ENCODE measurements at places on chromosomes 7 and 10.
A peak's percentile ranks its signal among the peaks of the same experiment; 100 is the strongest.

DNA sequence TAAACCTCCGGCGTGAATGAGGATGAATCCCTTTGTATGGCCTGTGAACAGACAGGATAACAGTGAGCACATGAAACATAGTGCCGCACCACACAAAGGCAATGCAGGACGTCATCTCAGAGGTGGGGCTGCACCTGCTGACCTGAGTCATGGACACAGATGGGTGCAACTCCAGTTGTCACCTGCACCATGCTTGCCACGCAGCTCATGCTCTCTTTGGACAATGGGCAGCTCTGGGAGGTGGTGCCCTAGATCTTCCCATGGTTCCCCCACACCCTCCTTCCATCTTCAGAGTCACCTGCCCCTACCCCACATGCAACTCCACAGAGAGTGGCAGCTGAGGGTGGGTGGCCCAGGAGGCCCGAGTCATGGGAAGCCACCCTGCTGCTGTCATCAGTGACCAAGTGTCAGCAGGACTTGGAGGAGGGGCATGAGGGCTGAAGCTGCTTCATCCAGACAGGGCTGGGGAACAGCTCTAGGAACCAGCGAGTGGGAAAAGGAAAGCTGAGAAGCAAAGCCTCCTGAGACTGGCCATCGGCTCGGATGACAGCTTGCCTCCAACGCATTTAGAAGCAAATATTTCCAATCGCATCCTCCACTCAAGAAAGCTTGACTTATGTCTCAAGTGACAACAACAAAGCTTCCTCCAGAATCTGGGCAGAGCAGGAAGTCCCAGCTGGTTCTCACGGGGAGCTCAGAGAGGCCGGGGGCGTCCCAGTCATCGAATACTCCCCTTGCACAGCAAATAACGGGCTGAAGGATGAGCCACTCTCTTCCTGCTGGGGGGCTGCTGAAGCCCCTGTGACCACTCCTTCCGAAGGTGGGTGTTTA, 27.1 kb downstream of the VIPR2 start:
- peak; percentile 37 for DNase-seq

DNA sequence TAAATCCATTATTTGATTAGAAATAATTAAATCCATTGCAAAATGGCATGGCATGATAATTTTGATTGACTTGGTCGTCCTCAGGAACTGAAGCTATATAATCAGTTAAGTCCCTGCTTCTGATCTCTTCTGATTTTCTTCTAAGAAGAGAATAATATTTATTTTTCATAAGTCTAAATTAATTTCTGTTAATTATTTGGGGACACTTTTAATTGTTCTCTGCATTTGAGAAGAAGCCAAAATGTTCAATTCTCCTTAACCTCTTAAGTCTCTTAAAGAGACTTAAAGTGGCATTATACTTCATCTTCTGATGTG, 67.2 kb downstream of the CAV1 start:
- no peak for DNase-seq

DNA sequence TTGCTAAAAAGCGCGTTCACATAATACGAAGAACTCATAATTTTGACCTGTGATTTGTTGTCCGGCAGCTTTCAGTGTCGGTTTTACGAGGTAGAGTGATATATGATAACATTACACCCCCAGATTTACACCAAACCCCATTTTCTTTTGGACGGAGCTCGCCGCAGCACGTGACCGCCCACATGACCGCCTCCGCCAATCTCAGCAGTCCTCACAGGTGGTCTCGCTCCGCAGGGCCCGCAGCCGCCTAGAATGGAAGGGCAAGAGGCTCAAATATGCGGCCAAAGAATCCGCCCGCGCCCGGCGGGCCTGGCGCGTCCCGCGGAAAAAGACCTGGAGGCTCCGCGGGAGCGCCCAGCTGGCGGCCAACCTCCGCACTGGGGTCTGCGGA, at the start of gene HOXA7:
Gene HOXA7 (minus strand): TSS at position 168 of the 391 bp plus-strand sequence. CDS start 130 bp downstream, at position 38.
- no peak for DNase-seq

- DNase-seq, result no peak
Observed at GRCh38 chr10:93245779-93246178, 172.1 kb downstream of the CYP26A1 start.

GRCh38 chr10:117933036-117933435, 113.7 kb downstream of the RAB11FIP2 start:
- DNase-seq, result no peak

- DNase-seq, result no peak
Observed at GRCh38 chr7:102122026-102122425, 164.6 kb upstream of the SH2B2 start.

- no peak for DNase-seq
Observed at GRCh38 chr7:101031082-101031481, 11.2 kb downstream of the MUC17 start.

- no peak for DNase-seq
Observed at GRCh38 chr10:109393425-109393824, 529.9 kb downstream of the XPNPEP1 start.

GRCh38 chr10:8136736-8137135, 82.2 kb downstream of the GATA3 start:
- DNase-seq, result no peak

DNA sequence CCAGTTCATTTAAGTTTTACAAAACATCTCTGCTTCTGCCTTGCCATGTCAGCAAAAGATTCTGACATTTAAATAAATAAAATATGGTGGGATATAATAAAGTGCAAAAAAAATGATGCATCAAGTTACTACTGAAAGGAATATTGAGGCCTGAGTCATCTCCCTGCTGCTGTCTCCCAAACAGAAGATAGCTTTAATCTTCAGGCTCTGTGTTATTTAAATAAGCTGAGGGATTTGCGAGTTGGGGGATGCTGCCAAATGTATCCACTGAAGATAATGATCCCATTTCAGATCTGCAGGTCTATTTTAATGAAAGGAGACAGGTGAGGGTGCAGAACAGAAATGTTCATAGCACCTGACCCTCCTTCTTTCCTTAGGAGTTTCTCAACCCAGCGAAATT, 720.8 kb downstream of the AUTS2 start:
- DNase-seq, result no peak

- DNase-seq, result no peak
Observed at GRCh38 chr7:96624954-96625353, 84.7 kb downstream of the SEM1 start.

- DNase-seq, result no peak
Observed at GRCh38 chr10:15118615-15119014, 21.5 kb downstream of the RPP38 start.

DNA sequence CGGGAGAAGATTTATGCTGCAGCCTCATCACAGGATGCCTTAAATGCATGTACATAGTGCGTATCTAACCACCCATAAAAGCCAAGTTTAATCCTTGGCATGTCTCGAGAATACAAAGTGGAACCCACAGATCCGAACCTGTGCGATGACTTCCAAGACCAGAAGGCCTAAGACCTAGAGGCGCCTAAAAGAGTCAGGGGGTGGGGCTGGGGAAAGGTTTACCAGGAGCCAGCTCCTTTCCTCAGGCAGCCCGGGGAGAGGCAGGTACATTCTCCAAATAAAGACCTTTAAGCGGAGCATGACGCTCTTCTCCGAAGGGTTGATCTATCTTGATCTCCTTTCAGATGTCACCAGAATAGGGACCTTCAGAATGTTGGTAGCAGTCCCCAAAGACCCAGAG, 9.7 kb downstream of the SP8 start:
- no peak for DNase-seq

DNA sequence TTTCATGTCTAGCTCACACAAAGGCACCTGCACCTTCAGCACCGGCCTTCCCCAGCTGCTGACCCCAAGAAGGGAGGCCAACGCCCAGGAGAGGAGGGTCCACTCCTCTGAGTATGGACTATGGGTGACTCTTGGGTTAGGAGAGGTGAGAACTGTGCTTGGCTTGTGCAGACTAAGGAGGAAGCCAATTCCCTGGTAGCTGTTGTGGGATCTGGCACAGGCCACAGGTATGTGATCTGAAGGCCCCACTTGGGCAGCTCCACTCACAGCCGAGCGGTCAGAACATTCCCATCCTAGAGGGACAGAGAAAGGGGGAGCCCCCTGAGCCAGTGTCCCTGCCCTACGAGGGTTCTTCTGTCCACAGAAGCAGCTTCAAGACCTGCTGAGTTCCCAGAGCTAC, 52.8 kb upstream of the FIGNL1 start:
- no peak for DNase-seq

DNA sequence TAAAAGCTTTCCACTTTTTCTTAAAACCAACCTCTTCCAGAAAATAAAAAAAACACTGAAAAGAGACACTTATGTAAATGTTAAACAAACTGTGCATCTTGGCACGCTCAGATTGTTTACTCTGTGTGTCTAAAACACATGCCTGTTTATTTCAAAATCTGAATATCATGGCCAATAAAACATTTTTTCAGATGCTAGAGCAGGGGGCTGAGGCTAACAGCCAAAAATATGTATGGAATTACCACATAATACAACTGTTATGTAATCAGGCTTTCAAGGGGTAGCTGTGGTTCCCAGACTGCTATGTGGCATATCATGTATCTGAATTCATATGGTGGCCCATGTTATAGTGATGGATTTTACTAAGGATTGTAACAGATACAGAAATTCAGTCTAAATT, 130.4 kb downstream of the HIBADH start:
- no peak for DNase-seq

GRCh38 chr10:58843760-58844159, 331.1 kb downstream of the BICC1 start:
- DNase-seq, result no peak

DNA sequence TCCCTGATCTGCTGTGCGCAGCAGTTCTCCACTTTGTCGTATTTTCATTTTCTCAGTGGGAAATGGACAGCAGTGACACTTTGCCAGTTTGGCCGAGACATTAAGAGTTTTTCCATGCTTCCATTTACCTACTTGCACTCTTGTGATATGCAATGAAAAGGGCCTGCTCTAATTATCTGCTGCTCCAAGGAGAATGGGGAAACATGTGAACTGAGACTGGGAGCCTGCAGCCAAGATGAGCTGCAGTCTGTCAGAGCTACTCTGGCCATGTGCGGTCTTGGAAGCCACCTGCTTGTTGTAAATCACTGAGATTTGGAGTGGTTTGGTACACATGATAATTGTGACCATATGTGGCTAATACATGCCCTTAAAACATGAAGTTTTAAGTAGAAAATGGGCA, 586.6 kb upstream of the POT1 start:
- DNase-seq, result no peak

- DNase-seq, result no peak
Observed at GRCh38 chr10:100982916-100983830, 4.1 kb downstream of the MRPL43 start.

DNA sequence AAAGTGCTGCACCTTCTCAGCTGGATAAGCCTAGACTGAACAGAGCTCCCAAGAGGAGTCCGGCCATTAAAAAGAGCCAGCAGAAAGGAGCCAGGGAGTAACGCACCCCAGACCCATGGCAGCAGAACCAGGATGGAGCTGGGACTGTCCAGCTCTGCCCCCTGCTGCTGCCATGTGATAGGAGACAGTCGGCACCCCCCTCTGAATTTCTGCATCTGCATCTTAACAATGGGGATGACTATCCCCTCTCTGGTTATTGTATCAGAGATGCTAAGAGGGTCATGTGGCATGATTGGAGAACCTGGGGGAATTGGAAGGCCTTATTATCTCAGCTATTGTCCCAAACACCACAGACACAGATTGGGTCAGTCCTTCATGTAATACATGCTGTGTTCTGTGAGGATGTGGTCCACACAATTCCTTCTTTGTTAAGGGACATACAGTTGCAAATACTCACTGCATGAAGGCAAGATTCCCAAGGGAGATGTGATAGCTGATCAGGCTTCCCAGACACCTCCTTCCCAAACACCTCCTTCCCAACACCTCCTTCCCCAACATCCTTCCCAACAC, 29.3 kb downstream of the PLEKHS1 start:
- no peak for DNase-seq

DNA sequence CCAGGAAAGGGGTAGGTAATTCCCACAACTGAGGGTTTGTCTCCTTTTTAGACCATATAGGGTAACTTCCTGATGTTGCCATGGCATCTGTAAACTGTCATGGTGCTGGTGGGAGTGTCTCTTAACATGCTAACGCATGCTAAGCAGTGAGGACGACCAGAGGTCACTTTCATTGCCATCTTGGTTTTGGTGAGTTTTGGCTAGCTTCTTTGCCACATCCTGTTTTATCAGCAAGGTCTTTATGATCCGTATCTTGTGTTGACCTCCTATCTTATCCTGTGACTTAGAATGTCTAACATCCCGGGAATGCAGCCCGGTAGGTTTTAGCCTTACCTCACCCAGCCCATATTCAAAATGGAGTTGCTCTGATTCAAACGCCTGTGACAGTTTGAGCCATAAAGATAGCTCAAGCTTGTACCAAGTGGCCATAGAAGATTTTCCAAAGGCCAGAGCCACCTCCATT, 176.0 kb upstream of the NAMPT start:
- DNase-seq, result no peak

- DNase-seq, result no peak
Observed at GRCh38 chr10:93547522-93547921, 18.9 kb upstream of the FFAR4 start.

DNA sequence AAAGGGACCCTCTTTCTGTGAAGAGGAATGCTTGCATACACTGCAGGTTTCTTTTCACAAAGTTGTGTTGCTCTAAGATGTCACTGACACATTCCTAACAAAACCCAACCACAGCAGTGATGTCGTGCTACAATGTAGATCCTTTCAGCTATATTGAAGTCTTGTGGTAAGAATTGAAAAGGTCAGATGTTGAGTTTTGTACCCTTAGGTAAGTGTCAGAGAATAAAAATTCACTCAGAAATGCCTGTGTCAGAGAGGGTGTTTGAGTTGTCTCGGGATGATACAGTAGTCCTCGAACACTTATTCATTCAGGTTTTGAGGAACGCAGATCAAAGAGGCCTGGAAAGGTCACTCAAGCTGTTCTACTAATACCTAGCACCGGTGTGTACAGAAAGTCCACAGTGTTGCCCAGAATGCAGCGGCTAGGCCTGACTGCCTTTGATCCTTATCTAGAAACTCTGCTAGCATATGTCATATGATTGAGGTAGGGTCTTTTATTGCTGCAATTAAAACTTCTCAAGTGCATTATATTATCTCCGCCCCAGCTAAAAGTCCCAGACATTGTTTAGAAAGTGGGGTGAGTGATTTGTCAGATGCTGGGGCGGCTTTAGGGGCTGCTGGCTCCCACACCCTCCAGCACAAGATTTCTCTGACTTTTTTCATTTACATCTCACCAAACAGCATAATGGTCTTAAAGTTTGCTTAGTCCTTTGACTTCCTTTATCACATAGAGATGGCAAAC, 26.0 kb downstream of the RNF32 start:
- DNase-seq, result no peak

- no peak for DNase-seq
Observed at GRCh38 chr7:11237742-11238141, 264.1 kb downstream of the PHF14 start.

Data from left renal pelvis (tissue), 4 donors.